ENCODE measurements at places on chromosomes 1 and 21. TPM values are rescaled to one million over a fixed set of nuclear protein-coding genes. Genes with fewer than 3 reads are reported as not detected.

Gene F13B
- not detected for total RNA-seq

Gene NIBAN1
- total RNA-seq: 0.88 TPM

Gene WLS
- total RNA-seq: 16.8 TPM

Gene FGGY
- 2.4 TPM for total RNA-seq

Gene HPCA
- total RNA-seq: 0.66 TPM

Gene TRIM63
- total RNA-seq: 1.4 TPM

Gene CYP4X1
- total RNA-seq: not detected

Gene CCDC190
- total RNA-seq: not detected

Gene NBPF19
- total RNA-seq: 5.4 TPM

Gene GJA9
- 0.07 TPM for total RNA-seq

Gene ARHGEF16
- total RNA-seq: 4.8 TPM

Gene C1orf115
- 5.8 TPM for total RNA-seq

Gene SYCP1
- total RNA-seq: not detected

Gene GPR37L1
- 0.21 TPM for total RNA-seq

Gene CHODL
- not detected for total RNA-seq

Gene AKR7A3
- total RNA-seq: 0.16 TPM

Gene LRRC3
- 2.0 TPM for total RNA-seq

Gene KIAA1614
- 0.66 TPM for total RNA-seq

Gene ANGPTL3
- not detected for total RNA-seq

Gene FBXO2
- total RNA-seq: 8.4 TPM

Gene ADCY10
- not detected for total RNA-seq

Gene EVA1C
- total RNA-seq: 53.0 TPM

Gene TACSTD2
- total RNA-seq: not detected

Gene INTS7
- 18.4 TPM for total RNA-seq

Gene SPRR2B
- total RNA-seq: not detected

Gene KCNK2
- not detected for total RNA-seq

Gene AIM2
- not detected for total RNA-seq

Gene BTBD19
- total RNA-seq: 1.8 TPM

Gene TMEM82
- not detected for total RNA-seq

Gene AQP10
- total RNA-seq: not detected

Gene TTC22
- total RNA-seq: not detected

Gene GCLM
- 86.0 TPM for total RNA-seq

Gene MAP3K7CL
- total RNA-seq: 1.4 TPM

Gene FCGR1A
- not detected for total RNA-seq

Gene ATF6
- 14.4 TPM for total RNA-seq

Gene SYT2
- 0.46 TPM for total RNA-seq

Gene RIPPLY3
- total RNA-seq: 0.46 TPM

Gene FCRLB
- total RNA-seq: 1.4 TPM

Gene BROX
- 20.5 TPM for total RNA-seq

Gene PEAR1
- 6.0 TPM for total RNA-seq

Gene C4BPA
- total RNA-seq: 0.52 TPM

Gene KCNK1
- total RNA-seq: 20.7 TPM

Gene ZSWIM5
- 0.56 TPM for total RNA-seq

Gene AMY1A
- total RNA-seq: not detected

Gene MUL1
- total RNA-seq: 43.1 TPM

Gene LRRC8D
- 40.8 TPM for total RNA-seq
